ENCODE measurements at places on chromosomes 6 and 20.
A peak's percentile ranks its signal among the peaks of the same experiment; 100 is the strongest.

DNA sequence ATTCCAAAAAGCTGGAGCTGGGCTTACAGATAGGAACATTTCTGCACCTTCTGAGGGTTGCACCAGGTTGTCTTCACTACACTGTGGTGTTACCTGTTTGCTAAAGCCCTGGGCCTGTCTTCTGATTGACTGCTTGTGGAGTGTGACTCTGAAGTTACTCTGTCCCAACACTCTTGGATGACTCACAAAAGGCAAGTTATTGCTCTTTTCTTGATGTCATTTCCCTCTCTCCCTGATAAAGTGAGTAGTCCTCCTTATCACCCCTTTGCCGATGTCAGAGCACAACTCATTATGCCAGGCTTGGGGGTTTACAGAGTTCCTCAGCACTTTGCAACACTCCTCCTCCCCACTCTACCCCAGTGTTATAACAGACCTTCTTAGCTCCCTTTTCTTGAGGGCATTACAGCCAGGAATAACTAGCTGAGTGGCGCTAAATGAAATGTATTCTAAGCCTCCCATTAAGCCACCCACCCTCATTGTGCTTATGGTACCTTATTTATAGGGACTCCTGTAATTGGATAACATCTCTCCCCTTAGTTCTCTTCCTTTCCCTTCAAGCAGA lies 36.1 kb upstream of the NKX2-4 start:
- no peak for DNase-seq

GRCh38 chr6:73180076-73180738 lies 45.1 kb downstream of the KHDC1L start:
- no peak for DNase-seq

GRCh38 chr20:45223136-45223535 lies 2.0 kb downstream of the SEMG2 start:
- no peak for DNase-seq

GRCh38 chr6:49327005-49327404 lies 136.0 kb downstream of the MMUT start:
- no peak for DNase-seq

GRCh38 chr6:169227116-169227515 lies 26.5 kb downstream of the THBS2 start:
- no peak for DNase-seq

DNA sequence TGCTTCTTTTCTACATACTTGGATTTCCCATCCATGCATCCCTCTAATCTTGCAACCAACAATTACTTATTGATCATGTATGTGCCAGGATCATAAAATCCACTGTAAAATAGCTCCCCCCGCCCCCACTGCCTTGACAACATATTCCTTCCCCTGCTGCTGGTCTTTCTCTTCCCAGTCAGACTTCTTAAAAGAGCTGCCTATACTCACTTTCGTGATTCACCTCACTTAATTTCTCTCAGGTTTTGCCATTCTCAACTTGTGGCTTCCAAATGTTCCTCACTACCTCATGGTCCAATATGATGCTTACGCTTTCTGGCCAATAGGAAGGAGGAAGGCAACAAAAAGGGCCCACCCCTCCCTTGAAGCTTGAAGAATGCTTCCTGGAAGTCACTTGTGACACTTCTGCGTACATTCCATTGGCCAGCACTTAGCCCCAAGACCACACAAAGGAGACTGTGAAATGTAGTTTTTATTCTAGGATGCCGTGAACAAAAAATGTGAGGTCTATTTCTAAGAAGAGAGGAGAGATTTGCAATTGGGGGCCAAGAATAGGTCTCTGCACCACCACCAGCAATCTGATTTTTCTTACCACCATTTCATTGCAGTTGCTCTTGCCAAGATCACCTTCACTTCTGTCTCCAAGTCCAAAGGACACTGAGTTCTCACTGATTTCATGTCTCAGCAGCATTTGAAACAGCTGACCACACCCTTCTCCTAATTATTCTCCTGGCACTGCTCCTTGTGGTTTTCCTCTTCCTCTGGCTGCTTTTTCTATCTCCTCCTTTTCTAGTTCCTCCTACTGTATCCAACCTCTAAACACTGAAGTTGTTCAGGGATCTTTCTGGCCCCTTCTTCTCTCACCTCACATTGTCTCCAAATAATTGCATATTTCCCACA lies 30.8 kb downstream of the CD164 start:
- DNase-seq: no peak

- DNase-seq: no peak
These were observed 108.7 kb downstream of the ERMARD start for GRCh38 chr6:169859978-169860703.

GRCh38 chr6:17600527-17601385 lies 654 bp downstream of the FAM8A1 start:
- peak; percentile 18 for DNase-seq

GRCh38 chr6:128069188-128069587 lies 168.3 kb upstream of the THEMIS start:
- no peak for DNase-seq

All from stimulated activated CD8-positive, alpha-beta memory T cell treated with anti-CD3 and anti-CD28 coated beads, Interleukin-7, amount 100 ng/mL, for 1 hour (primary cell).